ENCODE measurements at places on chromosomes 7 and 10.
A peak's percentile ranks its signal among the peaks of the same experiment; 100 is the strongest.

DNA sequence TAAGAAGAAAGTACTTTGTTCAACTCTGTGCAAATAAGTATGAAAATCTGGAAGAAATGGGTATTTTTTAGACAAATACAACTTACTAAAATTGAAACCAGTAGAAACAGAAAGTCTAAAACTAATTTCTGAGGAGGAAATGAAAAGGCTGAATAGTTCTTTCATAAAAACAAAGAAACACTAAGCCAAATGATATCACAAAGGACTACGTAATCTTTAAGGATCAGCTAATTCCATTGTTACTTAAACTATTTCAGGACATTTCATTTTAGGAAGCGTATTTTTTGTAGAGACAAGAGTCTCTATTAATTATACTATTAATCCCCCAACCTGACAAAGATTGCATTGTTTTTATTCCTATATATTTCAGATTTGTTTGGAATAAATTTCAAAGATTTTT, 11.2 kb upstream of the CCSER2 start:
- DNase-seq: no peak

- no peak for DNase-seq
Measured at GRCh38 chr10:97711640-97712572, 1.6 kb upstream of the MARVELD1 start.

DNA sequence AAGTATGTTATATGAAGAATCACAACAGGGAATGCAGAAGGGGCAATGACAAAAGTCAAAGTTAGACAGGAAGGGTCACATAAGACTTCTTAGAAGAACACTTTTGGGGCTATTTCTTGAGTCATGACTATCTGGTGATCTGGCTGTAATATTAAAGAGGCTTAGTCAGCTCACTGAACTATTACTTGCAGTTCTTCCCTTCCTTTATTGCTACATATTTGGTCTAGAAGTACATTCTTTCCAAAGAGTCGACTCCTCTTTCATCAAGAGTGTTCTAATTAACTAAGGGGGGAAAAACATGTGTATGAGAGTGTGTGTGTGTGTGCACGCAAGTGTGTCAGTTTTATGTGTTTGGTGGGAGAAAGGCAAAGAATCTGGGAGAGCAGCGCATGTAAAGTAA, 247.3 kb upstream of the LRRTM3 start:
- peak; percentile 34 for DNase-seq

DNA sequence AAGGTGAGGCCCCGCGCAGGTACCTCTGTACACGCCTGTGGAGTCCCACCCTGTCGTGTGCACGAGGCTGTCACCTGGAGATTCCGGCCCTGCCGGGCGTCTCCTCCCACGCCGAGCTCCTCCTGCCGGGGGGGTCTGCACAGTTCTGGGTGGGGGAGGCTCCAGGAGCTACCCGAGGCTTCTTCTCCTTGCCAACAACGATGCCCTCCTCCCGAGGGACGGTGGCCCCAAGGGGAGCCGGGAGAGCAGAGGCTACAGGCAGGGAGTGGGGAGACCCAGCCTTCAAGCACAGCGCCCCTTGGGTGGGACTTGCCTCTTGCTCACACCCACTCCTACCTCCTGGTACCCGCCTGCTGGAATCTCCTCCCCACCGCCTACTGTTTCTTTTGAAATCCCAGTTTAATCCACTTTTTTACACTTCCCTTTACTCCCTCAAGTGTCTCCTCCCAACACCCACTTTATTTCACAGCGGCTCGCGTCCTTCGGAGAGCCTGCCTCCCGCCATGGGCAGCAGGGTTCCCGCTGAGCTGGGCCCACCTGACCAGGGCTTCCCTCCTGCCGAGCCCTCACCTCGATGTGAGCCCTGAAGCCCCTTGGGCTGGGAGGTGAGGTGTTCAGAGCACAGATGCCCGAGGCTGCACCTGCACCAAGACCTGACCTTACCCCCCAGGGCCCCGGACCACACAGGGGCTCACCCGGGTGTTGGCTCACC, 338.1 kb downstream of the DNAJB6 start:
- DNase-seq: no peak

DNA sequence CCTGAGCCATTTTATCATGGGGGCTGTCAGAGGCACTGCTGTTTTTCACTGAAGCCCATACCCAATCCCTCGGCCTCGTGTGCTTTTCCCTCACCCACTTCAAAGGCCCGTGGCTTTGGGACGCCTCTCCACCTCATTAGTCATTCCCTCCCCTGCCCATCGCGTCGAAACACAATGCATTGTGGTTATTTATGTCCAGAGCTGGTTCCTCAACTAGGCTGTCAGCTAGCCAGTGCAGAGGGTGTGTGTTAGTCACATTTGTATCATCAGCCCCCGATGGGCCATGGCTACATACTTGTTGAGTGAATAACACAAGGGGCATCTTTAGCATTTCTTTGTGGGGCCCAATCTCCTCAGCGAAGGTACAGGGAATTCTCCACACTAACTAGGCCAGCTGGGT, 3.8 kb upstream of the CRCP start:
- peak; percentile 98 for DNase-seq

DNA sequence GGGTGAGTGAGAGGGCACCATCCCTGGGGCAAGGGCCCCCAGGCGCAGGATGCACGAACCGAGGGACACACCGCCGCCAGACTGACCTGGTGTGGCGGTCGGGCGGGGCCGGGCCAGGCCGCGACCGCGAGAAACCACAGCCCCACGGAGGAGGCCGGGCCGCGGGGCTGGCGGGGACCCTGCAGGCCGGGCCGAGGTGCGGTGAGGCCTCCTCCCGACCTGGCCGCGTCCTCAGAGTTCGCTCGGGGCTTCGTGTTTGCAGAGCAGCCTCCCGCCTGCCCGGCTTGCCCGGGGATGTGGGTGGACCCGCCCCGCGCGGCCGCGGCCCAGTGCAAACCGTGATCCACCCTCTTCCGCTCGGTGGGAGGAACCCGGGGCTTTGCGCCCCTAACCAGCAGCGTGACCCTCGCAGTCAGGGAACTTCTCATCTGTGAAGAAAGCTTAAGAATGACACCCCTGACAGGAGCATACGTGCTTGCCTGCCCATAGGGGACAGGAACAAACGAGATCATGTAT, 20.6 kb upstream of the HOXA13 start:
- DNase-seq: no peak

DNA sequence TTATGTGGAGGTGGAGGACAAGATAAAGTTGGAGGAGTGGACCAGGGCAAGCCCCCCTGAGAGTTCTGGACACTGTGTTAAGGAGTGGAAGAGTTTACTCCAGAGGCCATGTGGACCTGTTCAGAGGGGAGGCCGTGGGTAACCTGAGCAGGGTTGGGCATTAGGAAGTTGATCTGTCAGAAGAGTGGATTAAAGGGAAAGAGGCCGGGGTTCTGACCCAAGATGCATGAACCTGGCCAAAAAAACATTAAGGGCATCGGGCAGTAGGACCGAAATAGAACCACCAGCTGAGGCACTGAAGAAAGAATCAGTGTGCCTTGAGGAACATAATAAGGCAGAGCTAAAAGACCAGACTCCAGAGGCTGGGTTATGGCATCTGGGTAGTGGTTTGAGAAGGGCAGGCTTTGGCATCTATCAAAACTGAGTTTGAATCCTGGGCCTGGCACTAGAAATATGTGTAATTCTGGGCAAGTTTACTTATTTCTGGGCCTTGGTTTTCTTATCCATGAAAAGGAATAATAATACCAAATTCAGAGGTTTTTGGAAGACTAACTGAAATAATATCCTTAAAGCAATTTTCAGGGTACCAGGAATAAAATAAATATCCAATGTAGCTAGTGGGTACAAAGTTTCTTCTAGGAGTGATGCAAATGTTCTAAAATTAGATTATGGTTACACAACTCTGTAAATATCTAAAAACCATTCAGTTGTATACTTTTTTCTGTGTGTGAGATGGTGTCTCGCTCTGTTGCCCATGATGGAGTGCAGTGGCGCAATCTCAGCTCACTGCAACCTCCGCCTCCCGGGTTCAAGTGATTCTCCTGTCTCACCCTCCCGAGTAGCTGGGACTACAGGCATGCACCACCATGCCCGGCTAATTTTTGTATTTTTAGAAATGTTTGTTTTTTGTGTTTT, 10.9 kb upstream of the FRAT1 start:
- DNase-seq: no peak

- no peak for DNase-seq
Measured at GRCh38 chr10:122232769-122233168, 38.3 kb upstream of the BTBD16 start.

DNA sequence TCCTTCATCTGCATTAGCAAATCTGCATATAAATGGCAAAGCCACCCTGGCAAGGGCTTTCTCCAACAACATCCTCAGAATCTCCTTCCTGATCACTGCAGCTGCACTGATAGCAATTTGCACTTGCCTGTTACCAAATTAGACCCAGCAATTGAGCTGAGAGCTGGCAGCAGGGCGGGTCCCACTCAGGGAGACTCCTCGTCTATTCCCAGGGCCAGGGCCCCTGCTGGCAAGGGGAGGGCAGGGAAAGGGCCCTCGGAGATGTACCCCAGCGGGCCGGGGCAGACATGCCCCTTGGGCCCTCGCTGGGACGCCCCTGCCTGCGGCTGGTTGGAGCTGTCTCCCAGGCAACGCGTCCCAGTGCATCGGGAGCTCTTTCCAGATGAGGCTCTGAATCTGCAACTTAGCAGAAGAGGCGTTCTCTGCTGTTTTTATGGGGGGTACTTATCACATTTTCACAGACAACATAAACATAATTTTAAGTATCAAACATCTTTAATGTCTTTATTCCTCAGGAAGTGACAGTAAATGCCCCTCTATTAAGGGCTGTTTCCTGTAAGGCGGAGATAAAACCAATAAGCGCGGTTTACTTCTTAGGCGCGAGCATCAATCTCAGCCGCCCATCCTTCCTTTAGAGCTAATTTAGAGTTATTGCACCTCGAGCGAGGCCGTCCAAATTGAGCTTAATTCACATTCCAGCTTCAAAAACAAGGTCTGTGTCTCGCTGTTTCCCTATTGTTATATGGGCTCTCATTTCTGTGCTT, 249.0 kb upstream of the PPP2R2D start:
- DNase-seq: no peak

GRCh38 chr7:72035266-72035665, 376.9 kb downstream of the CALN1 start:
- DNase-seq: no peak

DNA sequence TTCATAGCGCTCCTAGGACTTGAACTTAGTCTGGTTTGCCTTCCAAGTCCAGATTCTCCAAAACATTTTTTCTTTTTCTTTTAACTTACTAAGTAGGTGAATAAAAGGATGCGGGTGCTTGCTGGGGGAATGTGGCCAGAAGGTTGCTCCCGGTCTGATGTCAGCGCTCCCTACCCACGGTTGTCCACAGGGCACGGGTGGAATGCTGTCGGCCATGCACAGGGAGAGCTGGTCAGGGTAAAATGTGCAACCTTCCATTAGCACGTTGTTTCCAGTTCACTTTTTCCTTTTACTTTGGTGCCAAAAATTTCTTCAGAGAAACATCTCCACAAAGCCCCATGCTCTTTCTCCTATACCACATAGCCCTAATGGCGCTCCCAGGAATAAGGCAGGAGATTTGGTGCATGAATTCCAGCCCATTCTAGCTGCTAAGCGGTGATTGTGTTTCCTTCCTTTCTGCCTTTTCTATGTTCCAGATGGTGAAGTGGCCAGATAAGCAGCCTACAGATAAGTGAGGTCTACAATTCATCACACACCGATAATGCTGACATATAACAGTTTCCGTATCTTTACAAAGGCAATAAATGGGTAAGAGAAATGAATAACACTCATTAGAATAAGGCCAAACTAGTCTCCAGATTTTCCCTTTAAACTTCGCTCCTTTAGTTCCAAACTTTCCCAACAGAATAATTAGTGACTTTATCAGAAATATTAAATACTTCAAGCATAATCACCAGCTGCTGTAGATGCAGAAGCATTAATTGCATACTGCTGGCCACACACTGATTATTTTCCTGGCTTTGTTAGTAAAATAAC, 138.3 kb upstream of the FGFR2 start:
- DNase-seq: no peak

DNA sequence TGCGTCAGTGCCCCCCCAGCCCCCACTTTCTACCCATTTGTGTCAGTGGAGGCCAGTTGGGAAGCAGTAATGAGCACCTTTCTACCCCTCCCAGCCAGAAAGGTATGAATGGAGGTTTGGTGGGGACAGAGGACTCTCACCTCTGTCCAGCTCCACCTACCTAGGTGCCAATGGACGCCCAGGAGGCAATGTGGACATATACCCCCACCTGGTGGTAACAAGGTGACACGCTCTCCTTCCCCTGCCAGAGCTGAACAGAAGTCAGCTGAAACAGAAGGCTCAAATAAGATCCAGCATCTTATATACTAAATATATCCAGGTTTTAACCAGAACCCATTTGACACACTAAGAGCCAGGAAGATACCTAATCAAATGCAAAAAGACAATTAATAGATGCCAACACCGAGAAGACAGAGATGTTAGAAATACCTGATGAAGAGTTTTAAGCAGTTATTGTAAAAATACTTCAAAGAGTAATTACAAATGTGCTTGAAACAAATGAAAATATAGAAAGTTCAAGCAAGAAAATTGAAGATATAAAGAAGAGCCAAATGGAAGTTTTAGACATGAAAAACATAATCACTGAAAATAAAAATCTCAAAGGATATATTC, 18.4 kb upstream of the SORCS3 start:
- DNase-seq: peak; percentile 65

GRCh38 chr7:75870557-75871161, 8.2 kb upstream of the RHBDD2 start:
- no peak for DNase-seq

GRCh38 chr7:117652943-117653680, 173.3 kb downstream of the CFTR start:
- no peak for DNase-seq

GRCh38 chr10:47253030-47253637, 46.9 kb upstream of the GDF10 start:
- DNase-seq: no peak

DNA sequence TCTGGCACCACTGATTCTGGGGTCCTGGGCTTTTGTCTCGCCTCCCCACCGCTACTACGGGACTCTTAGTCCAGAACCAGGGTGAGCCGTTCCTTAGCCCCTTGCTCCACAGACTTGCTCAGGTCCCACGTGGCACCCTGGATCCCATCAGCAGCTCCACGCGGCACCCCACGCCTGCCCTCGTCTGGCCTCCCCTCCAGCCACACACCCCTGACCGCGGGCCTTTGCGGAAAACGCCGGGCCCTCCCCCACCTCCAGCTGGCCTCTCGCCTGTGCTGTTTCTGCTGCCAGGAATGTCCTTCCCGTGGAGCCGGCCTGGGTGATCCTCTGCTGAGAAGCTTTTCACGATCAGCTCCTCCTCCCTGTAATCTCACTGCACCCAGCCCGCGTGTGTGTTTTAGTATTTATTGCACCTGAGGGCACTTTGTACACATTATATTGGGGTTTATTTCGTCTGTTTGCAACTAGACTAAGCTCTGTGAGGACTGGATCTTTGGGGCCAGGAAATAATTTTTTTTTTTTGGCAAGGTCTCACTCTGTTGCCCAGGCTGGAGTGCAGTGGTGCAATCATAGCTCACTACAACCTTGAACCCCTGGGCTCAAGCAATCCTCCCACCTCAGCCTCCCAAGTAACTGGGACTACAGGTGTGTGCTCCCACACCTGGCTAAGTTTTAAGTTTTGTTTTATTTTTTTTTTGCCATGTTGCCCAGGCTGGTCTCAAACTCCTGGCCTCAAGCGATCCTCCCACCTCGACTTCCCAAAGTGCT, 10.5 kb upstream of the TTYH3 start:
- peak; percentile 23 for DNase-seq

GRCh38 chr10:103703941-103704919, 151.1 kb downstream of the SH3PXD2A start:
- no peak for DNase-seq
